ENCODE measurements at places on chromosomes 7 and 10. TPM values are rescaled to one million over a fixed set of nuclear protein-coding genes. Genes with fewer than 3 reads are reported as not detected.

NYAP1 gene
- total RNA-seq, result 1.2 TPM

THSD7A gene
- total RNA-seq, result 5.7 TPM

MEOX2 gene
- not detected for total RNA-seq

ARHGAP22 gene
- total RNA-seq, result 3.0 TPM

CPA2 gene
- total RNA-seq, result 0.75 TPM

CUZD1 gene
- 1.6 TPM for total RNA-seq

CNPY4 gene
- total RNA-seq, result 4.7 TPM
